ENCODE measurements at places on chromosomes 11 and 22. TPM values are rescaled to one million over a fixed set of nuclear protein-coding genes. Genes with fewer than 3 reads are reported as not detected.

Gene APLP2
- 52.7 TPM for total RNA-seq

Gene MMP11
- total RNA-seq, result 5.3 TPM

Gene BRSK2
- 1.5 TPM for total RNA-seq

Gene KCNK7
- total RNA-seq, result 3.6 TPM

Gene TMEM126B
- total RNA-seq, result 37.9 TPM

Gene GTSE1
- 1.3 TPM for total RNA-seq

Gene SPTBN2
- total RNA-seq, result 1.1 TPM

Gene LRRC74B
- total RNA-seq, result not detected

DNA sequence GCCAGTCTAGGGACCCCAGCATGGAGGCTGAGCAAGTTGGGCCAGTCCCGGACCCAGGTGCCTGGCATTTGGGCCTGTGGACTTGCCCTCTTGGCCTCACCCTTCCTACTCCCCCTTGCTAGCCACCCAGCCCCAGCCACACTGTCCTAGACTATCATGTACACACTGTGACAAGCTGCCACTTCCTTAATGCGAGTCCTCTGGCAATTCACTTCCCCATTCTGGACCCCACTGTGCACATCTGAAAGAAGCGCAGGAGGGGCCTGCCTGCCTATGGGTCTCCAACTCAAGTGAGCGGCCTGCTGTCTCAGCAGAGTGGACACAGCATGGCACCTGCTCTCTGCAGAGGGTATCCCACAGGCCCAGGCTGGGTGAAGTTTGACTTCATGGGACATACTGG is 68.5 kb upstream of the LMO1 start:
- DNase-seq, result no peak

DNA sequence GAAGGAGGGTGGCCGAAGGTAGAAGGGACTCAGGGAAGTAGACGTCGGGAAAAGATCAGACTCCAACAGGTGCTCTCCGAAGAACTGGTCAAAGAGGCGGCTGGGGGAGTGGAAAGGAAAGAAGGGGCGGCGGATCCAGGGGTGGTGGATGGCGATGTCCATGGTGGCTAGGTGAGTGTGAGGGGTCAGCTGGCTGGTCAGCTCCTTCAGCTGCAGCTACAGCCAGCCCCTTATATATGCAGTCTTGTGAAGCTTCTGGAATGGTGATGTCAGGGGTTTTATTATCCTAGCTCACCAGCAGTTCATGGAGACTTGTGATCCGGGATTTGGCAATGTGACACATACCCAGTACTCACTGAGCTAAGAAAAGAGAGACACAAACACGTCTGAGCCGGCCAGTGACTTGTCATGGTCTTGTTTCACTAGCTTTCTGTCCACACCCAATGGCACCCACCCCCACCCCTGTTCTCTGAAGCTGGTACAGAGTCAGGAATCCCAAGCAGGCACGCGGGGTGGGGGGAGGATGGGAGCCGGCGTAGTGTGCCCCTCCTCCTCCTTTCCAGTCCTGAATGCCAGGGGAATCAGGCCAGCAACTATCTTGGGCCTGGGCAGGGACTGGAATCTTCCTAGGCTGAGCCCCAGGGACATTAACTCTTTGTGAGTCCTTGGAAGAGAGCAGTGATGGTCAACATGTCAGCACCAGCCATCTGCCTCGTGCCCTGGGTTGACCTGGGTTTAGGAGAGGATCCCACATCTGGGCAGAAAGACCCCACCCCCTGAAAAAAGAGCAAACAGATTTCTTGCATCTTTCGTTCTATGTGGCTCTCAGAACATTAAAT is at the start of gene CRYAB:
Gene CRYAB, minus strand, starts transcription at position 208 of the 839 bp plus-strand sequence. Its CDS starts 46 bp downstream, at position 162.
- no peak for DNase-seq

DNA sequence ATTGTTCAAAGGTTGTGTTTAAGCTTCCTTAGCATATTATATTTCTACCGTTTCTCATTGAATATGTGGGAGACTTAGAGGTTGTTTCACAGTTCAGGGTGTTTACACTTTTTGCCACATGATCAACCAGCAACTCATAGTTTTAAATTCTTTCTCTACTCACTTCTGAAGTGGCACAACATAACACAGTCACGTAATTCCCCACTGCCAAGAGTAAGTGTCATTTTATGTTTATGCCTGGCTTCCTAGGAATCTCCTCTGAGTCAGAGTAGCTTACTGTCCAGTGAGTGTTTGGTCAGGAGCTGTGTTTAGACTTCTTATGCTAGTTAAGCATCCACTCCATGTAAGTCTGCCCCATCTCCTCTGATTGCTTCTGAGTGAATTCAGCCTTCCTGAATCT is 520.8 kb upstream of the KIRREL3 start:
- no peak for DNase-seq

GRCh38 chr22:21936151-21936775 is 16.4 kb downstream of the PPM1F start:
- DNase-seq, result no peak

- peak; percentile 40 for DNase-seq
These were observed 2.8 kb downstream of the IL17RA start for GRCh38 chr22:17087498-17088131.

- DNase-seq, result no peak
These were observed 26.6 kb upstream of the L3MBTL2 start for GRCh38 chr22:41178425-41178975.

DNA sequence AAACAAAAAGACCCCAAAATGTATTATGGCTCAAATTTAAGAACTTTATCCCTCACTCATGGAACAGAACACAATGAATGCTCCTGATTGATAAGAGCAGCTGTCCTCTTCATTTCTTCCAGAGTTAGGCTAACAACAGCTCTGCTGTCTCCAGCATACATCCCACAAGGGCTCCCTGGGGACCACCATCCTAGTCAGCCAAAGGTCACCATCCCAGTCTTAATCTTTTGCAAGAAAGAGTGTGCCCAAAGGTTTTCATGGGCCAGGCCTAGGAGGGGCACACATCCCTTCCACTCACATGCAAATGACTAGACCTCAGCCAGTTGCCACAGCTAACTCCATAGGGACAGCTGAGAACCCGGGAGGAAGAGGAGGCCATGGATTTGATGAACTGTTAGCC is 555.3 kb downstream of the BUD13 start:
- DNase-seq, result no peak

GRCh38 chr11:38089726-38090125 is 1491.7 kb upstream of the RAG2 start:
- DNase-seq, result no peak

GRCh38 chr11:12089041-12089440 is 21.3 kb upstream of the MICAL2 start:
- no peak for DNase-seq

GRCh38 chr11:44673688-44674087 is 53.1 kb upstream of the TSPAN18 start:
- DNase-seq, result no peak

DNA sequence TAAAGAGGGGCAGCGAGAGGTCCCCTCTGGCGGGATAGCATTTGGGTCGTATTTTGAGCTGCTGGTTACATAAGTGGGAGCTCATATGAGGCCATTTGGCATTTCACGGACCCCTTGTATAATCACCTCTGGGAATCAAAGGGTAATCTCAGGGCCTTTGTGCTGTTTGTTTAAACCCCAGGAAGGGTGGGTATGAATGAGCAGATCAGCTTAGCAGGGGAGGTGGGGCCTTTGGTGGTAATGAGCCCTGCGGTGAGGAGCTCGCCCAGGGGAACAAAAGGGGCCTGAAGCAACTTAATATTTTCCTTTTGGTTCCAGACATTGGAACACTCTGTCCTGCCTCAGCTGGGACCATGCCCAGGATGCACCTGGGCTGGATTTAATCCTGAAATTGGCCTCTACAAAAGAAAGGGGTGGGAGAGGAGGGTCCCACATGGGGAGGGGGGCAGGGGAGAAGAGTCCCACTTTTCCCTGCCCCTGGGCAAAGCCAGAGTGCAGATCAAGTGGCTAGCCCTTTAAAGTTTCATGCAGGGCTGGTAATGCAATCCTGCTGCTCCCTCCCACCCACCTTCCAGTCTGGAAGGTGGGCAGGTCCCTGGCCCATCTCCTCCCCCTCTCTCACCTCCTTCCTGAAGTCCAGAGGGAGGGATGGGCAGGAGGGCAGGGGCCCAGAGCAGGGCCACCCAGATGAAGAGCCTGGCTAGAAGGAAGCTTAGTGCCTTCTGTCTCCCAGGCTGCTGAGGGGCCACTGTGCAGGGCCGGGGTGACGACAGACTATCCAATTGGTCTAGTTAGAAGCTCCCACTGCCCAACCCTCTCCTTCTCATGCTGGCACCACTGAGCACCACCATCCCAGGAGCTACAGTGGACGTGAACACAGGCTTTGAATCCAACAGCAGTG is 10.5 kb downstream of the TSKU start:
- DNase-seq, result no peak

DNA sequence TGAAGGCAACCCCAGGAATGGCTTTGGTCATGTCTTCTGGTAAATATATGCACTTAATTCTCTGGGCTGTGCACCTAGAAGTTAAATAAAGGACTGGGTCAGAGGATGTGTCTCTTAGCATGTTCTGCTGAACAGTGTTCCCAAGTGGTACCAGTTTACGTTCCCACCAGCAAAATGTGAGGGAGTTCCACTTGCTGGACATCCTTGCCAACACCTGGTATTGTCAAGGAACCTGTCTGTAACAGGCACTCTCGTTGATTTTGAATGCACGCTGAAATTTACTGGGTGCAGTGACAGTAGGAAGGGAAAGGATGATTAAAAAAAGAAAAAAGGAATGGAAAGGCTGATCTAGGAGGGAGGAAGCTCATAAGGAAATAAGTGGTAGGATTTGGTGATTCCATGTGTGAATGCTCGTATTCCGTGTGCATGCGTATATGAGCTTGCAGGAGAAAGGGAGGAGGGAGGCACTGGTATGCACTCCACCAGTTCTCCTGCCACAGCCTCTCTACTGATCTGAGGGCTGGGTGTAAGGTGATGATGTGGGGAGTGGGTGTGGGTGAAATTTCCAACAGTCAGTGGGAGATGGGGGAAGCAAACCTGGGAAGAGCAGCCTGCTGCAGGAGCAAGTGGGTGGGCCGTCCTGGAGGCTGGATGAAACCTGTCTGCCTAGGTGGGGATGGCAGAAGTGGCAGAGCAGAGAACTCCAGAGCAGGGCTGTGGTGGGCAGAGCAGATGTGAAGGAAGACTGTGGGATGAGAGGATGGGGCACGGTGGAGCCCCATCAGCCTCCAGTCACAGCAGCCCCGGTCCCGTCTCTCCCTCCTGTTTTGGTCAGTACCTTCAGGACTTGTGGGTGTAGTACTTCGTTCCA is 15.0 kb downstream of the MED15 start:
- DNase-seq, result no peak

DNA sequence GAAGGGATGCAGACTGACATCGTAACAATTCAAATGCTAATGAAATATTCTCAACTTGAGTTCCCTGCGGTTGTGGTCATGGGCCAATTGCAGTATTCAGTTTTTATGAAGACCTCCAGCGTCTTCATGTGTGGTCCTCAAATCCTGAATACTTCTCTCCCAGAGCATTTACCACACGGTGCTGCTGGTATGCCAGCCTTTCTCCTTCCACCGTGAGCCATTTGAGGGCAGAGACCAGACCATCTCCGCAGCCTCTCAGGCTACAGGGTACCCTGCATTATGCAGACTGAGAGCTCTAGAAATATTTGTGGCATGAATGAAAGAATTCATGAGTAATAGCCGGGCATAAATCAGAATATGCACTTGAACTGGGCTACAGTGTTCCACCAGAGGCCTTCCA is 289.7 kb downstream of the ST3GAL4 start:
- DNase-seq, result no peak

DNA sequence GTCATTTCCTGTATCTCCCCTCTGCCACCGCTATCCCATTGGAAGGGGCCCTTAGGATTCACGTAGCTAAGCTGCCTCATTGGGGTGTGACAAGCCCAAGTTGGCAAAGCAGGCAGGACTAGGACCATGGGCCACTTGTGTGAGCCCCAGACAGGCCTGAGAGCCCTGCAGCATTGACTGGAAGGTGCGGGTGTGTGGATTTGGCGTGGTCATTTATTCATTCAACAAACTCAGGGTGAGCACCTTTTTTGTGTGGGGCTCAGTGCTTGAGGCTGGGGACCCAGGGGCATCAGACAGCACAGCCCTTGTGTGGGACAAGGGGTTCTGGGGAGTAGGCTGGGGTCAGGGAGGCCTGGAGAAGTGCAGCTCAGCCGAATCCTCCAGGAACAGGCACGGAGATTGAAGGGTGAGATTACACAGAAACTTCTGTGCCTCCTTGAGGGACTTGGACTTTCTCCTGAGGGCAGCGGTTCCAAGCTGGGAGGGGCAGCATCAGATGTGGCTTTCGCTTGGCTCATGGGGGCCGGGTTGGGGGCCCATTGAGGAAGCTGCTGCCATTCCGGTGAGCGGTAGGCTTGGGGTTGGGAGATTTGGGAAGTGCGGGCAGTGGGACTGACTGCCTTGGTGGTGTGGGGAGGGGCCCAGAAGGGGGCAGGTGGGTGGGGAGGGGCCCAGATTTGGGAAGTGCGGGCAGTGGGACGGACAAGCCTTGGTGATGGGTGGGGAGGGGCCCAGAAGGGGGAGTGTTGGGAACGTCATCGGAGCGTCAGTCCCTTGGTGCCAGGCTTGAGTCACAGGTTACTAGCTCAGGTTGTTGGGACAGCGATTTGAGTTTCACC is 11.9 kb downstream of the MGAT3 start:
- no peak for DNase-seq

DNA sequence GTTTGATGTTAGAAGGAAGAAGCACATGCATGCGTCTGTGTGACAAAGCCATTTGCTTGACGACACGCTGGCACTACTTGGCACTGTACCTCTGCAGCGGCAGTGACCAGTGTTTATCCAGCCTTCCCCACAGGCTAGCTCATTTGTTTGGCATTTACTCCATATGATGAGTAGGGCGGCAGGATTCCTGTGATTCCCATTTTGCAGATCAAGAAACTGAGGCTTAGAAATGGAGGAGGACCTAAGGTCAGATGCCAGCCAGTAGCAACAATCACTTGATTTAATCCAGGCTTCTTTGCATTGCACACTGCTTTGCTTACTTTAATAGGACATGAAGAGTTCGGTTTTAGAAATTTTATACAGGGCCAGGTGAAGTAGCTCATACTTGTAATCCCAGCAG is 45.0 kb downstream of the TBC1D22A start:
- no peak for DNase-seq

DNA sequence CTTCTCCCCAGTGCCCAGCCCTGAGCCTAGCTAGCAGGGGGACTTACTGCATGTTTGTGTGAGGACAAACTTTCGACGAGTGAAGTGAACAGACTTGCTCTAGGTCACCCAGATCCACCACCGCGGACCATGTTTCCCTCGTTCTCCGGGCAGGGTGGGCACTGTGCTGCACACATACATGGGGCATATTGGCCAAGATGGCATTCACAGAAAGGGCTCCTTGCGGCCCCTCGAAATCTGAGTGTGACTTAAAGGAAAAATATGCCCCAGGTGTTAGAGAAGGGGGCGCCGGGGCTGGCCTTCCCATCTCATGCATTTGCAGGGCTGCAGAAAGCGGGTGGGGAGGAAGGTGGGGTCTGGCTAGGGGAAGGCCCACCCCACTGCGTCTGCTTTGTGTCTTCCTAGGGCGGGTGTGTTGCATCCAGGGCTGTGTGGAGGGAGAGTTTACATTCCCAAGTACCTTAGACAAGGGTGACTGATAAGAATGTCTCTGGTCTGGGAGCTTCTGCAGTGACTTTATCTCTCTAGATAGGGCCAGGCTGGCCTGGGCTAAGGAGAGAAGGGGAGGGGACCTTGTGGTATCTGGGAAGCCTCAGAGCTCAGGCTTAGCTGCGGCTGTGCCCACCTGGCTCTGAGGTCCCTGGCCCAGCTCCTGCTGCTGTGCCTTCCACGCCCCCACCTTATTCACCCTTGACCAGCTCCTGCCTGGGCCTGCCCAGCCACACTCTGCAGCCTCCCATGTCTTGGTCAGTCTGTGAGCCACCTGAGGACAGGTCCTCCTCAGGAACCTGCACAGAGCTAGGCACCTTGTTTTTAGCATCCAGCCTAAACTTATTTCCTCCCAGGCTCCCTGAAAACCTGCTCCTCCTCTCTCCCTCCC is 45.8 kb downstream of the LRRC32 start:
- DNase-seq, result no peak

Data from T-cell (primary cell).